ENCODE measurements at places on chromosomes 16 and 17.

- no peak for DNase-seq
Observed at GRCh38 chr17:35909408-35909807, 21.2 kb downstream of the RDM1 start.

GRCh38 chr16:29678691-29679267, at the start of gene QPRT:
TSS of gene QPRT (plus strand) at chr16:29679180. CDS start at chr16:29679198, 18 bp downstream.
- DNase-seq: no peak

DNA sequence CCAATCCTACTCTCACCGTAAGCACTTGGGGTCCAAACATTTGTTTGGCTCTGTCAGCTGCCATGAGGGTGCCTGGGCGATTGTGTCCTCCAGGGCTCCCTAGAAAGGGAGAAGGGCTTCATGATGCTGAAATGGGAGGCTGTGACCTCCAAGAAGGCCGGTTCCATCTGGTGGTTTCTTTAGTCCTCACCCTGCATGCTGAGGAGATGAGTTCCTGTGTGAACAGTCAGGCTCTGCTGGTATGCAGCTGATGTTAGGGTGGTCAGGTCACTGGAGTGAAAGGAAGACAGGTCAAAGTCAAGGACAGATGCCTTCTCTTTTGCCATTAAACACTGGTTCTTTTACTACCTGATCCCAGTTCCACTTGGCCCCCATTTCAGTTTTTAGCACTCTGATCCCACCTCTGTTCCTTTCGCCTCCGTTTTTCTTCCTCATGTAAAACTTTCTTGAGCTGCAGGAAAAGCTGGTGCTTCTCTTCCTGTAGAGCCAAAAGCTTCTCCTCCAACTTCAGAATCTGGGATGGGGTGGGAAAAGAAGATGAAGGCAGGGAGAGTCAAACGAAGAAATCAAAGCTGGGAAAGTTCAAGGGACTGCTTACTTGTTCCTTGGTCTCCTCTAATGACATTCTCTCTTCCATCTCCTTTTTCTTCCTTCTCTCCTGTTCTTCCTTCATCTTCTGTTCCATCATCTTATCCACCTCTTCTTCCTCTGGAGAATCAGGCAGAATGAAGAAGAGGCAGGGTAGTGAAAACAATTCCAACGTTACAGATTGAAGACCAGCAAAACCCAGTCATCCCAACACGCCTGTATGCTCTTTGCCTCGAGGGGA, 1.1 kb downstream of the GPS2 start:
- no peak for DNase-seq

GRCh38 chr17:57288773-57289121, 32.4 kb downstream of the MSI2 start:
- DNase-seq: no peak

DNA sequence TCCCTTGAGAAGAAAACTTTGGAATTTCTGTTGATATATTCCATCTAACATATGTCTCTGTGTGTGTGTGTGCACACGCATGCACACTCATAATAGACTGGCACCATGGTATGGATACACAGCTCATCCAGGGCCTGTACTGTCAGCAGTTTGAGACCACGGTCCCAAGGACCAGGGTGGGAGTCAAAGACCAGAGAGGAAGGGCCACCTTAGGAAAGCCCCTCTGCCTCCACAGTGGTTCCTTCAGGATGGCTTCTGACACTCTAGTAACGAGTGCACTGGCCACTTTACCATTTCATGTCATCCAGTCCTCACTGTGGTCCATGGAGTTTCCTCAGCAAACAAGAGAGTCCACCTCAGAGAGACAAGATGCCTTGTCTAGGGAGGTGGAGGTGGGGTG, 81.8 kb downstream of the PLD6 start:
- no peak for DNase-seq

- DNase-seq: no peak
Observed at GRCh38 chr16:58038219-58038641, 12.7 kb downstream of the MMP15 start.

DNA sequence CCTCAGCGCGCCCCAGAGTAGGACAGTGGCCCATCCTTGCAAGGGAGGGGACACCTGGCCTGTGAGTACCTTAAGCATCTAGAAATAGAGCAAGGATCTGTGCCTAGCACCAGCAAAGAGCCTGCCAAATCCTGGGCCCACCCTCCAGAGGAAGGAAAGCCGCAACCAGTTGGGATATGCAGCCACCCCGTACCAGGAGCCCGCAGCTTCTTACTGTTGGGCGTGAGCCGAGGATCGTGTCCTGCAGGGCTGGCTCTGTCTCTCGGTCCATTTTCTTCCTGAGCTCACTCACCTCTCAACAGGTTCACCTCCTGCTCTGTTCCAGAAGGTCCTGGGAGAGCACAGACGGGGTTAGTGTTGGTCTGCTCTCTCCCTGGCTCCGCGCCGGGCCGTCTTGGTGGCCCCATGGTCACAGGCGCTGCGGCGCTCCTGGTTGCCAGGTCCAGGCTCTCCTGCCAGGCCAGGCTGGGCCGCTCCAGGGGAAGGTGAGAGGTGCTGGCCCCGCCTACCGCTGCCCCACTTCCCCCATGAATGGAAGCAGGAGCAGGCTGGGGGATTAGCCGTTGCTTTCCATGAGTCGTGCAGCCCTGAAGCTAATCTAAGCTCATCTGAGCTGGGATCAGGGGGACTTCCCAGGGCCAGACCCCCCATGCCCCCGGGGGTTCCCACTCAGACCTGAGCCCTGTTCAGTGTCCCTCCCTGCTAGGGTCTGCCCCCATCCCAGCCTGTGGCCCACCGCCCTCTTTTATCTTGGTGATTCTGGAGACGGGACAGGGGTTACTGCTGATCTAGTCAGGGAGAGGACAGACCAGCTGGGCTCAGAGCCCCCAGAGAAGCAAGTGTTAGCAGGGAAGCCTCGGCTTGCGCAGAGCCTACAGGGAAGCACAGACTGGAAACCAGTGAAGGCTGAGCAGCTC, 12.7 kb downstream of the ENDOV start:
- no peak for DNase-seq

DNA sequence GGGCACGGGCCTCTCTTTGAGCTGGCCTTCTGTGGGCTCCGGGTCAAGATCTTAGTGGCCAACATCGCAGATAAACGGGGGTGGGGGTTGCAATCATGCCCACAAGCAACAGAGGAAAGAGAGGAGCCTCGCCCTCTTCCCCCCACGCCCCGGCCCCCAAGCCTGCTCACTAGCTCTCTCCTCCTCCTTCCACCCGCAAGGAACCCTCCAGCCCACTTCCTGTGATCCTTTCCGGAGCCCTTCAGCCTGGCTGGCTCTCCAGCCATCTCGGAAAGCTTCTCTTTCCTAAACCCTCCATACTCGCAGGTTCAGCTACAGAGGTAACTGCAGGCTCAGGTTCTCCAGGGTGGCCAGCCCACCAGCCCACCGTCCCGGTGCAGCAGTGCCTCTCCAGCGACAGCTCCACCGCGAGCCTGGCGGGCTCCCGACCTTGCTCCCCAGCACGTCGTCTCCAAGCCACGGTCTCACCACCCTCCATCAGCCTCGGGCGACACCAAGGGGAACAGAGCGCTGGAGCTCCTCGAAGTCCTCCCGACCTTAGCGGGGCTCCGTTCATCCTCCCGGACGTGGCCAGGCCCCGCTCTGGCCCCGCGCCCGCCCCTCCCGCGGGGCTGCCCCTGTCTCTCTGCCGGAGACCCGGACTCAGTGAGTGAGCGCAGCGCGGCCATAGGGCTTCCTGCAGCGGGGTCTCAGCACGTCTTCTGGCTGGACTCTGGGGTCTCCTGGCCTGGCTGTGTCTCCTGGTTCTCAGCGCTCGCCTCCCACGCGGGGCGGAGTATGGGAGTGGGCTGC, 12.9 kb upstream of the ODF4 start:
- DNase-seq: no peak

DNA sequence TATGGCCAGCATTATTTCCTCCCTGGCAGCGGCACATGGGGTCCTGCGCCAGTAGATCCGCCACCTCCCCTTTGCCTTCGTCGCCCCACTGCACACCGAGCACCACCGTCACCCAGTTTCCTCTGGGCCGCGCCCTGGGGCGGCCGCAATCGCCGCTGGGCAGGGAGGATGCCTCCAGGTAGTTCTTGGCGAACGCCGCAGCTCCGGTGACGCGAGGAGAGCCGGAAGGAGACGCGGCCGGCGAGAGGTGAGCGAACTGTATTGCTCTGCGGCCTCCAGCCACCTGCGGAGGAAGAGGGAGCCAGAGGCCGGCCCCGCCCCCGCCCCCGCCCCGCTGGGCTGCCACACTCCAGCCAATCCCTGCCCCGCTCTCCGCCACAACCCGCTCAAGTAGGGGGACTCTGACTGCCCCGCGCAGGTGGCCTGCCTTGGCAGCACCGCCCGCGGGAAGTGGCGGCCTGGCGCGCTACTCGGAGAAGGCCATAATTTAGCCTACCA, 11.8 kb upstream of the SLFN13 start:
- peak; percentile 39 for DNase-seq

GRCh38 chr17:72804949-72805707, 287.4 kb downstream of the SLC39A11 start:
- no peak for DNase-seq

- DNase-seq: no peak
Observed at GRCh38 chr16:65772134-65772732, 594.3 kb upstream of the CDH5 start.

DNA sequence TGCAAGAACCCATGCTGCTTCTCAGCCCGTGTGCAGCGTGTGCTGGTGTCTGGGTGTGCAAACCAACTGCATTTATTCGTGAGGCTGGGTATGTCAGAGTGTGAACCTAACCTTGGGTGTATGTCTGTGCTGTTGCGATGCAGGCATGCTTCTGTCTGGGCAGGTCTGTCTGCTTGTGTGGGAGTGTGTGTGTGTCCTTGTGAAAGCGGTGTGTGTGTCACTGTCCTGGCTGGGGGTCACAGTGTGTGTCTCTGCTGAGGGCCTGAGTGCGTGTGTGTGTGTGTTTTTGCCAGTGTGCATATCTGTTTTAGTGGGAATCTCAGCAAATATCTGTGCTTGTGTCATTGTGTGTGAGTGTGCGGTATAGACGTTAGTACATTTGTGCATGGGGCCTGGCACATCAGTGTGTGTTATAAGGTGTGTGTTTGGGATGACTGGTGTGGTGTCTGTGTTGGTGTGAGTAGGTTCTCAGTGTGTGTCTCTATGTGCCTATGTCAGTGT, 121.8 kb downstream of the CYLD start:
- DNase-seq: no peak

DNA sequence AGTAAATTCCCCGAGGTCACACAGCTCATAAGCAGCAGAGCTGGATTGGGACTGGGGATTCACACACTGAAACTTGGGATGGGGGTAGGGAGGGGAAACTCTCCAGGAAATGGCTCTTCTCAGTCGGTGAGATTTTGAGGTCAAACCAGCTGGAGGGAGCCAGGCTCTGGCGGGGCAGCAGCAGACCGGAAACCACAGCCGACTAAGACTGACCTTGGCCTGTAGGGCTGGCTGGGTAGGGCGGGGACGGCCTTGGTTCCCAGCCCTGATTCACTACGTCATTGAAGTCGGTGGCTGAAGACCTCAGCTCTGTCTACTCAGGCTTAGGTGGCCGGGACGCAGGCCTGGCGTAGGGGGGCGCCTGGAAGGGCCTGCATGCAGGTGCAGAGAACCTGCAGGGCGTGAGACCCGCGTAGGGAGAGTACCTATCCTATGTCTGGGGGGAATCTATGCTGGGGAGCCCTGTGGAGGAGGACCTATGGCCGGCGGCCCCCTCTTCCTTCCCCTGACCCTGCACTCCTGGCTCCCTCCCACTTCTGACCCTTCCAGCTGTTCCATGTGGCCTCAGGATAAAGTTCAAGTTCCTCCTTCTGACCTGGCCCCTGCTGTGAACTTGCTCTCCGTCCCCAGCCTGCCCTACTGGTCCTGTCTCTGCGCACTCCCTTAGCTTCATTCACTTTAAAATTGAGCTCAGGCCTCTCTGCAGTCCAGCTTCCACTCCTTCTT, 11.9 kb upstream of the SLC4A1 start:
- DNase-seq: no peak

GRCh38 chr17:56808503-56808902, 25.2 kb downstream of the C17orf67 start:
- DNase-seq: no peak

GRCh38 chr17:77316191-77316641, 175.4 kb downstream of the SEC14L1 start:
- DNase-seq: no peak

- no peak for DNase-seq
Observed at GRCh38 chr17:57484081-57484666, 227.9 kb downstream of the MSI2 start.
